ENCODE measurements at places on chromosomes 6 and 20.

DNA sequence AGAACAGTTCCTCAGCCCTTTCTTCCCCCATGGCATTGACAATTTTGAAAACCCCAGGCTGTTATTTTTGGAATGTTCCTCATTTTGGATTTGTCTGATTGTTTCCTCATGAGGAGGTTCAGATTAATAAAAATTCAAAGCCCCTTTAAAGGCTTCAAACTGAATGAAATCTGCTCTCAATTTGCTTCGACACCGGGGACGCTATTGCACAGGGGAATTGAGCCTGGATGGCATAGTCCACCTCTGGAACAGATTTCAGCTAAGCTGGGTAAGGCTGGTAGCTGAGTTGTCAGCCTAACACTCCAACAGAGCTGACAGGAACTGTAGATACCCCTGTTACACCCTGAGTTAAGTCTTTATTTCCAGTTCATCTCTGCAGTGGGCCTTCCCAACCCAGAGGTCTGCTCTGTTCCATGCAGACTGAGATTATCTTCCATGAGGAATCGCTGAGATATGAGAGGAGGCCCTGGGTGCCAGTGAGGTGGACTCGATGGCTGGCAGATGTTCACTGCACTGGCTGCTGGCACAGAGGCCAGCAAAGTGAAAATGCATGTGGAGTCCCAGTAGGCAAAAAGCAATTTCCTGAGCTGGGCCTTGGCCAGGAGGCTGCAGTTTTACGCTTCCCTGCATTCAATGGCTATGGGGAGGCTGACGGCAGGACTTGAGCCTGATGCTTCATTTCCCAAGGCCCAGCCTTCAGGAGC, 73.3 kb upstream of the PAX1 start:
- no peak for DNase-seq

DNA sequence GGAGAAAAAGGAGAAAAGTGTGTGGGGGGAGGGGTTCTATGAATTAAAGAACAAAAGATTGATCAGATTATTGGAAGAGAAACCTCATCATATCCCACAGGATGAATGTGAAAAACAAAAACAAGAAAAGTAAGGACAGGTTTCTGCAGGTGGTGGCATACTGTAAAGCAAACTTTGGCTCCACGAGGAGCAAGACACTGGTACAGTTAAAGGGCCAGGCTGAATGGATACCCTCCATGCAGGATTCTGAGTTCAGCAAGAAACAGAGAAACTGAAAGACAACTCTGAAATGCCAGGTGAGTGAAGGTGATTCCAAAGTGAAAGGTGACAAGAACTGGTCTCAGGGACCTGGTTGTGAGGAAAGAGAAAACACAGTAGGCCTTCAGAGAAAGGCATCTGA, 37.4 kb downstream of the FYN start:
- DNase-seq, result no peak

GRCh38 chr6:86937219-86938079, at the start of gene HTR1E:
Gene HTR1E, plus strand, starts transcription at chr6:86937528. Its CDS starts 77,807 bp downstream, at chr6:87015335.
- DNase-seq, result peak; percentile 48

DNA sequence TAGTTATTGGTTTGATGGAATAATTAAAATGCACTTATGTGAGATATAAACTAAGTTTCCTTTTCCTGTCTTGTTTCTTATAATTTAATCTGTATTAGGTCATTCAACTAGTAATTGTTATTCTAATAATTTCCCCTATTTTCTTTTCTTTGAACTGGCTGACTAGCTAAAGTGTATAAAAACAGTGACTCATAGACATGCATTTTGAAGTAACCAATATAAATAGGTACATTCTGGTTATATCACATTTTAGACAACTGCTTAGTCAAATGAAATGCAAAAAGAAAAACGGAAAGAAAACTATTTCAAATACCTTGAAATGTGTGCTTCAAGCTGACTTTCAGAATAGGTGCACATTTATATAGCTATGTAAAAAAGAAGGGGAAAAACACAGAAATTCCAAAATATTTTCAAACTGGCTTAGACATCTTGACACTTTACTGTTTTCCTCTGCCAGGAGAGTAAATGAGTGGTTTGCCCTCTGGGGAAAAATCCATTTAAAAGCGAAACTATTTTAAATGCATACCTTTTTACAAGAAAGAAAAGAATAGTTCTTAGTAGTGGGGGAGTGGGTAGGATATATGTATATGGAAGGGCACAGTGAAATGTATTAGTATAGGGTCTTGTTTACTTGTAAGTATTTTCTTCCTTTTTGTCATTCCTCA, 28.3 kb downstream of the KCNQ5 start:
- peak; percentile 24 for DNase-seq

GRCh38 chr6:154478021-154478700, 32.3 kb downstream of the CNKSR3 start:
- peak; percentile 40 for DNase-seq

GRCh38 chr6:7214468-7214867, 98.5 kb downstream of the SSR1 start:
- DNase-seq, result no peak

DNA sequence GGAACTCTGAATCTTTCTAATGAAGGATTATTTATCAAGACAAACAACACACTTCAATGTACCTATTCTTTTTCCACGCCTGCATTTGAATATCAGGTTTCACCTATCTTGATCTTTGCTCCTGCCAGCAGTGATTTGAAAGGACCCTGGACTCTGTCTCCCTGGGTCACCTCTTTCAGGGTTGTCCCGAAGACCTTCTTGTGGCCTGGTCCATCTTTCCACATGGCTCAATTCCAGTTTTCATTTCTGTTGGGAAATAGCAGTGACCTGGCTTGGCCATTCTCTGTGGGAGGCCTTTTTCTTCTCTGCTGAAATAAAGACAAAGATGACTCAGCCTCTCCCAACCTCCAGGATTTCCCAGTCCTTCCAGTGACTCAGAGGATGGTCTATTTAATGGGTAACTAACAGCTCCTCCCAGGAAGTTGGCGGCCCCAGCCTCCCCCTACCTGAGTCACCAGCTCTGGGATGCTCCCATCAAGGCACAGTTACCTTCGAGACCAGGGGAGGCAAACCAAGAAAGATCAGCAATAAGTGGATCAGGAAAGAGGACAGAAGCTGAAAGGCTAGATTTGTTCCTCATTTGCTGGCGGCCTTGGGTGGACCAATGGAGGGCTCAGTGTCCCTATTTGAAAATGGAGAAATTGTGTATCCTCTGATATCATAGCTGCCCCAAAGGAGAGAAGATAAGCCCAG, 120.2 kb upstream of the RNF24 start:
- DNase-seq, result peak; percentile 99

GRCh38 chr6:9482030-9482738, 932.7 kb downstream of the TFAP2A start:
- peak; percentile 96 for DNase-seq

GRCh38 chr20:60477958-60478357, 519.7 kb downstream of the CDH26 start:
- DNase-seq, result no peak

GRCh38 chr6:134908906-134909516, 40.9 kb downstream of the ALDH8A1 start:
- peak; percentile 99 for DNase-seq

DNA sequence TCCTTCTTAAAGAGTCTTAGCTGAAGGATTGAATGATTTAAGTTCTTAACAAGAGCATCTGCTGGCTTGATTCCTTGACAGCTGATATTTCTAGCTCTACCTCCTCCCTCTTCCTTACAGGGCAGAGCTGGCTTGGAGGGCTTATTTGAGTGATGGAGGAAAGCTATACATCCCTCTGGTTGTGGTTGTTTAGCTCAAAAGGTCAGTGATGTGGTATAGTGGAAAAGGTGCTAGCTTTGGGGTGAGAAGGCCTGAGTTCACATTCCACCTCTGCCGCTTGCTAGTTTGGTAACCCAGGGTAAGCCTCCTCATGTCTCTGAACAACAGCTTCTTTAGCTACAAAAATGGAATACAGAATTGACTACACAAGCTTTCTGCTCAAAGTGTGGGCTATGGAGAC, 8.3 kb downstream of the CHMP4B start:
- no peak for DNase-seq

DNA sequence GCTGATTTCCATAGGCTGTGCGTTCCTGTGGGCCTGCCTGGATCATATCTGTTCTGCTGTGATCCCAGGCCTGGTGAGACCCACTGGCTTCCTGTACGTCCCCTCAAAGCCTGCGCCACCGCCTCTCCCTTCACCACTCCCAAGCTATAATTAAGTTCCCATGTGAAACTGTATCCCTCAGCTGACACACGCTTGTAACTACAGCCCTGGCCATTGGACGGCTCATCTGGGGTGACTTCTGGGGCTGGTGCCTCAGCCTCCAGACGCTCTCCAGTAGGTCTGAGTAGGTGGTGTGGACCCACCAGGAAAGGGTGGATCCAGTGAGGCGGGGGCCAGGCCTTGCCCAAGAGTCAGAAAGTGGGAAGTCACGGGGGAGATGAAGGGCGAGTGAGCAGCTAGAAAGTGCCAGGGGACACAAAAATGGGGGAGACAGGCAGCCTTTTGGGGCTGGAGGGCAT, 21.0 kb downstream of the PPARD start:
- DNase-seq, result peak; percentile 66

DNA sequence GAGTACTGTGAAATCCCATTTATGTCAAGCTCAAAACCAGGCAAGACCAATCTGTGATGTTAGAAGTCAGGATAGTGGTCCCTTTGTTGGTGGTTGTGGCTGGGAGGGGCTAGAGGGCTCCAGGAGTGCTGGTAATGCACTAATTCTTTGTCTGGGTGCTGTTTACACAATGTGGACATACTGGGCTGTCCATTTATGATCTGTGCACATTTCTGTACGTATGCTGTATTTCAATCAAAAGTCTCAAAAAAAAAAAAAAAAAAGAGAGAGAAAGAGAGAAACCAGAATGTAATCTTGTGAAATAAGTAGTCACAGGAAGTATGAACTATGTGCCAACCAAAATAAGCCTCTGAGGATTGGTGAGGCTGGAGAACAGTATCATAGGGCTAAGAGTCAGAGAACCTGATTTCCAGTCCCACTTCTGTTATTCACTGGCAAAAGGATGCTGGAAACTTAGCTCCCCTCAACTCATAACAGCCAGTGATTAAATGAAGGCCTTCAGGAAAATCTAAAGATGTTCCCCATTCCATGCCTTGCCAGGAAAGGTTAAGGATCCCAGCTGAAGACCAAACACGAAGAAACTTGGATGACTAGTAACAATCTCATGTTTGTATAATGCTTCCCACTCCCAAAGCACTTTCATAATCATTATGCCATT, 19.6 kb upstream of the TRAM2 start:
- peak; percentile 78 for DNase-seq

DNA sequence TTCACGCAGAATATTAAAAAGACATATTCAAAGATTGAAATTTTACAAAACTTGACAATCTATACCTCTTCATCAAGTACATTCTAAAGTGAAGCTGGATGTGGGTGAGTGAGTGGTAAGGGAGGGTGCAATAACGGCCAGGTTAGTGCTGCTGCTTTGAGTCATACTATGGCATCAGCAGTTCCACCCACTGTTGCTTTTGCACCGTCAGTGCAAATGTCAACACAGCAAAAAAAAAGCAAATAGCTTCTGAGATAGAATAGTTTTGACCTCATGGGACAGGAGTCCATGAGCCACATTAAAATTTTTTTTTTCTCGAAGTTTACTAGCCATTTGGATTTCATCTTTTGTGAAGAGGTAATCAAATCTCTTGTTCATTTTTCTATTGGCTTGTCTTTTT, 31.8 kb downstream of the PSMF1 start:
- DNase-seq, result peak; percentile 67

- no peak for DNase-seq
These were observed 45.1 kb upstream of the FRMD1 start for GRCh38 chr6:168124158-168124557.

- DNase-seq, result peak; percentile 18
These were observed 30.2 kb downstream of the SLC2A10 start for GRCh38 chr20:46739431-46740213.

- DNase-seq, result no peak
These were observed 257.7 kb upstream of the STXBP5 start for GRCh38 chr6:146946559-146946958.

- no peak for DNase-seq
These were observed 57.8 kb upstream of the TAGAP start for GRCh38 chr6:159102373-159103160.

DNA sequence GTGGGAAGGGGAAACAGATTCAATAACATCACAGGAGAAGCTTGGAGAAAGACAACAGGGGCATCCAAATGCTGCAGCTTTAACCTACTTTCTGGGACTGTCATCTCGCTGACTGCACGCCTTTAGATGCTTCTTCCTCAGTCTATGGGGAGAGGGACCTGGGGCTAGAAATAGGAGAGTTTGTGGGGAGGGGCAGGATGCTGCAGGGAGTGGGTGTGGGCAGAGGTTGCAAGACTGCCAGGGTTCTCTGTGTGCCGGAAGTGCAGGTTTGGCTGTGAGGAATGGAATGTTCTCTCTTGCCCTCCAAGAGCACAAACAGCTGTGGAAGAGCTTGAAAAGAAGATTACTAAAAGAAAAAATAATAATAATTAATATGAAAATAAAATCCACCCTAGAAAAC, 93.2 kb downstream of the FOXO3 start:
- DNase-seq, result peak; percentile 51

DNA sequence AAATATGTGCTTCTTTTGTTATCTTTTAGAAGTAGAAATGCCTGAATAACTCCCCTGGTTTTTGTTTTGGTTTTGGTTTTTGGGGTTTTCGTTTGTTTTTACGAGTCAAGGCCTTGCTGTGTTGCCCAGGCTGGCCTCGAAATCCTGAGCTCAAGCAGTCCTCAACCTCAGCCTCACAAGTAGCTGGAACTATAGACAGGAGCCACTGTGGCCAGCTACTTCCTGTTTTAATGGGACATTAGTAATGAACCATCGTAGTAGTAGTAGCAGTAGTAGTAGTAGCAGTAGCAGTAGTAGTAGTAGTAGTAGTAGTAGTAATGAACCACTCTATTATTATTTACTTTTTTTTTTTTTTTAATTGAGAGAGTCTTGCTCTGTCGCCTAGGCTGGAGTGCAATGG, 66.0 kb downstream of the UBR2 start:
- no peak for DNase-seq

DNA sequence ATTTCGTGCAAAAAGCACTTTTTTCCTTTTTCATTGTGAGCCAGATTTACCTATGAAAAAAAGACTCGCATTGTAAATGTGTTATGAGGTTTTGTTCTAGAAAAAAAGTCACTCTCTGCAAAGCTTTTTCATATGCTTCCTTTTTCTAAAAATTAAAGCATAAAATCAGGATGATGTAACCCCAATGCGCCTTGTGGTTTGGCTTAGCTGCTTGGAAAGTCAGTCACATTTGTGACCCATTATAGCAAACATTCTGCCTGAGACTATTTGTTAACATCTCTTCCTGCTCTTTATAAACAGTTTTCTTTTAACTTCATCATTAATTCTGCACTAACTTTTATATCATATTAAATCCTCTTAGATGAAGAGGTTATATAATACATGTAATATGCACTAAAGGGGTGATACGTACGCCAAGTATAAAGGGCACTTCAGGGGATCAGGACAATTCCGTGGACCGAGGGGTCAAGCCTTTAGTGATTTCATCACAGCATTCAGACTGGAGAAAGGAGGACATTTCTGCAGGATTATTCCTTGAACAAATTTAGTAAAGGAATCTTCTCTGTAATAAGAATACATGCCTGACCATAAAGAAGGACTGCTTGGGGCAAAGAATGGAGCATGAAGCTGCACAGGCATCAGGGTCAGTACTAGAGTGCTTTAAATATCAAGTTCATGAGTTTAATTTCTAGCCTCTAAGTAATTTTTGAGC, 48.1 kb upstream of the SMLR1 start:
- peak; percentile 86 for DNase-seq
